NCI-H146 (cell line): ENCODE measurements at places on chromosomes 12 and 14.
A peak's percentile ranks its signal among the peaks of the same experiment; 100 is the strongest.

DNA sequence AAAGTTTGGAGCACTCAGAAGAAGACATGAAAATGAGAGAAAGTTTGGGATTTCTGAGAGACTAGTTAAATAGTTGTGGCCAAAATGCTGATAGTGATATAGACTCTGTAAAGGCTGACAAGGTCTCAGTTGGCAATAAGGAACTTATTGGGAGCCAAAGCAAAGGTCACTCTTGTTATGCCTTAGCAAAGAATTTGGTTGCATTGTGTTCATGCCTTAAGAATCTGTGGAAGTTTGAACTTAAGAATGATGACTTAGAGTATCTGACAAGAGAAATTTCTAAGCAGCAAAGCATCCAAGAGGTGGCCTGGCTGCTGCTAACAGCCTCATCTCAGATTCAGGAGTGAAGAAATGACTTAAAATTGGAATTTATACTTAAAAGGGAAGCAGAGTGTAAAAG lies 113.8 kb downstream of the PIK3C2G start:
- DNase-seq = no peak

DNA sequence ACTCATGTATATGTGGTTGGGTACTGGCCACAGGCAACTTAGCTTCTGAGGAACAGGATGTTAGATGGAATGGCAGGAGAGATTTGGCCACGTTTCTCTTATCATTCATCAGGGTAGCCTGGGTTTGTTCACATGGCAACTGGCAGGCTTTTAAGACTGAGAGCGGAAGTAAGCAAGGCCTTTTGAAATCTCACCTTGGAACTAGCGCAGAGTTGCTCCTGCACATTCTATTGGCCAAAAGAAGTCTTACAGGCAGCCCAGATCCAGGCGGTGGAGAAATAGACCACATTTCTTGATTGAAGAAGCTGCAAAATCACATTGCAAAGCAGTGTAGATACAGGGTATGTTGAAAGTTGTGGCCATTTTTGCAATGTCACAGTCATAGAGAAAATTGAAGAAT lies 3.7 kb downstream of the CLEC4A start:
- DNase-seq = no peak

DNA sequence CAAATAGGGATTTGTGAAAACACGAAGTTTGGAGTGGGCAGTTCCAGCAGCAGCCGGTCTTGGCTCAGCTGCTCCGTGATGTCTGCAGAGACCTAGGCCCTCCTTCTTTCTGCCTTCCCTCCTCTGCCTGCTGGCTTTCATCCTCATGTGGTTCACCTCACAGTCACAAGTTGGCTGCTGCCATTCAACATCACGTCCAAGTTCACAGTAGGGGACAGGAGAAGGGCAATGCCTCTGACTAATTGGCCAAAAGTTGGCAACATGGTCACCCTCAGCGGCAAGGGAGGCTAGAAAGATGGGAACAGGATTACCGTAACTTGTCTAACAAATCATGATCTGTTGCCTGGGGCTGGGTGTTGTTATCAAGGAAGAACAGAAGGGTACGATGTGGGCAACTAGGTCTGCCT lies 7.8 kb upstream of the CACNA2D4 start:
- no peak for DNase-seq

- no peak for DNase-seq
Observed at GRCh38 chr12:79826267-79827128, 108.4 kb downstream of the PPP1R12A start.

DNA sequence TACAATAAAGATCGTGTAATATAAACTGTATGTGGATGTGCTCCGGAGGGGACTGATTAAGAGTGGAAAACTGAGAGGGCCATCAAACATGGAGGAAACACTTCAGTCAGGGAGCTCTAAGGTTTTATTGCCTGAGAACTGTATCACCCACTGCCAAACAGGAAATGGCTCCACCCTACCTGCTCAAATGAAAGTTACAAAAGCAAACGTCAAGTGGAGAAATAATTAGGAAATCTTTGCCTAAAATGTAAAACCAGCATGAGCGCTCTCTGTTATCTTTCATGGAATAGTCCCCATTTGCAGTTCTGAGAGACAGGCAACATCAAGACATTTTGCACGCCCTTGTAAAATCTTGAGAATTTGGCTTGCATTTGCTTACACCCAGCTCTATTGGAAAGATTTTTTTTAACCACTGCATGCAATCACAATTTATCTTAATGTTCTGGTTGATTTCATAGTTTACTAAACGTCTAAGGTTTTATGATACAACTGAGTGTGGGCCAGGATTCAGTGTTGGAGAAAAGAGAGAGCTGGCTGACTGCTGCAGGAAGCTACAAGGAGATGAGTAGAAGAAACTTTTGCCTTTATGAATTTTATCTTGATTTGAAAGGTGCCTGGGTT lies 344.0 kb upstream of the PRICKLE1 start:
- no peak for DNase-seq

DNA sequence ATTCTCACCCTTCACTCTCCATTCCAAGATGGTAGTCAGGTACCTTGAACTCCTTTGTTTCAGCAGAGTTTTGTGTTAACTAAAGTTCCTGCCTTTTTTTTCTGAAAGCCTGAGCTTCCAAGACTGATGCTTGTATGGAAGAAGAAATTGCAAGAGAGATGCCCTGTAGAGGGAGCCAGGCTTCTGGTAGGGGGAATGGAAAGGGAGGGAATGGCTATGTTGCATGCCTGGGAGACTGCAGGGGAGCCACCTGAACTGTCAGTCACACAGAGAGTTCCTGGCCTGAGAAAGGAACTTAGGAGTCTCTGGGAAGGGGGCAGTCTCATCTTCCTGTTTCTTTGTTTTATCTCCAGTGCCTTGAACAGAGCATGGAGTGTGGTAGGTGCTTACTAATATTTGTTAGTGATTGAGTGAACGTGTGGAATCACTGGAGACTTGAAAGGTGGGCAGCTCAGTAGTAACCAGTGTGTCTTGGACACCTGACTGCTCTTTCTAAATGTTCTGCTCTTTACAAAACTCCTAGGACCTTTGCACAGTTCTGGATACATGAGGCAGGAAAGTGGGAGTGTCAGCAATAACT lies 132.2 kb downstream of the ANO4 start:
- peak; percentile 25 for DNase-seq

DNA sequence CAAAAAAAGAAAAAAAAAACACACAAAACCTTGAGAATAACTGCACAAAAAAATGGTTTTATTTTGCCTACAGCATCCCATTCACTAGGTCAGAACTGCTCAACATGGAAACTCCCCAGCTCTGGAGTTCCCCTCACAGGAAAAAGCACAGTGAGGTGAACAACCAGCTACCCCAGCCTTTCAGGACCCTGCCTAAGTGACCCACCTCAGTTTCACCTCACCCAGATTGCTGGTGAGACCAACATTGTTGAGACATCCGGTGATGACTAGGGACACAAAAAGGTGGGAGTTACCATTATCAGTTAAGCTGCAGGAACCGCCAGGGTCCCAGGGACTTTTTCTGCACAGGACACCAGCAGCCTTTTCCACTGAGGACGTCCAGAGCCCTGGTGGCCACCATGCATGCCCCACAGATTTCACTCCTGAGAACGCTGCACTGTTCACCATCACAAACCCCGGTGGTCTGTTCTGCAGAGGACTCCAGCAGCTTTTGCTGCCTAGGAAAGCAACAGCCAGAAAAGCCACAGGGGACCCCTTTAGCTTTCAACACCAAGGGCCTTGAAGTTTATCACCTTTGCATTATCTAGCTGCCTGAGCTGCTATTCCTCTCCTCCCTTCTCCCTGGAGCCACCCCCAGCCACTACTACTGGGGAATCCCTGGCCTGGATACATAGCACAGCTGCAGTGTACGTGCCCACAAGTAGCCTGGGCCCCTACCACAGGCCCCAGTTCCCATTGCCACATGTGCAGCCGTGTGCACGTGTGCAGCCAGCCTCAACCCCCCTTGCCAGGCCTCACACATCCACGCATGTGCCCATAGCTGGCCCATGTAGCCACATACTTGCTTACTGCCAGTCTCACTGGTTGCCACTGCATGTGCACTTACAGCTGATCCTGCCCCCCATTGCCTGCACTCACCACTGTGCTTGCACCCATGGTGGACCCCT lies 62.5 kb upstream of the FAR2 start:
- DNase-seq = no peak

DNA sequence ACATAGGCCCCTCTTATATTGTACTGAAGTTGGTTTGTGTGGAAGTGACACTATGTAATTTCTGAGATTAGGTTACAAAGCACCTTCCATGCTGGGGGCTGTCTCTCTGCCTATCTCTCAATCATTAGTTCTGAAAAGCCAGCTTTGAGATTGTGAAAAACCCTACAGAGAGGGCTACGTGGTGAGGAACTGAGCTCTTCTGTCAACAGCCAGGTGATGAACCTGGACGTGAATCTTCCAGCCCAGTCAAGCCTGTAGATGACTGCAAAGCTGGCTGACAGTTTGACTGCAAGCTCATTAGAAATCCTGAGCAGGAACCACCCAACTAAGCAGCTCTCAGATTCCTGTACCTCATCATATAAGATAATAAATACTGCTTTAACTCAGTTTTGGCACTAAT lies 36.3 kb upstream of the BBS10 start:
- no peak for DNase-seq

DNA sequence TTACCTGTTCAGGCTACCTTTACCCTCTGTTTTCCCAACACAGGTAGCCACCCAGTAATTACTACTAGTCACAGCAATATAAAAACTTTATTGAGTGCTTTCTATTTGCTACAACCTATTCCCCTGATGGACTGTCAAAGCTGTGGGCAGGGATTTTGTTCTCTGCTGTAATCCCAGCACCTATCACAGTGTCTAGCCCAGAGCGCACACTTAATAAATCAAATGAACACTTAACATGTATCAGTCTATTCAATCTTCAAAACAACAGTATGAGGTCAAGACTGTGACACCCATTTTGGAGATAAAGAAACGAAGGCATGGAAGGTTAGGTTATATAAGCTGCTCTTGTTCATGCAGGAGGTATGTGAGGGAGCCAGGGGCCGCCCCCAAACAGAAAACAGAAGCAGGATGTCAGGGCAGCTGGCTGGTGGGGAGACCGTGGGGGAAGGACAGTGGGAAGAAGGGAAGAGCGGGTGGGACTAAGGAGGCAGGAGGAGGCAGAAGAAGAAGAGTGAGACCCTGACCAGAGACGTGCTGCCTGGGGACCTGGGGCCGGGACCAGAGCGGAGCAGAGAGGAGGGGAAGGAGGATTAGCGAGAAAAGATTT lies 1.7 kb downstream of the TNFRSF1A start:
- no peak for DNase-seq

DNA sequence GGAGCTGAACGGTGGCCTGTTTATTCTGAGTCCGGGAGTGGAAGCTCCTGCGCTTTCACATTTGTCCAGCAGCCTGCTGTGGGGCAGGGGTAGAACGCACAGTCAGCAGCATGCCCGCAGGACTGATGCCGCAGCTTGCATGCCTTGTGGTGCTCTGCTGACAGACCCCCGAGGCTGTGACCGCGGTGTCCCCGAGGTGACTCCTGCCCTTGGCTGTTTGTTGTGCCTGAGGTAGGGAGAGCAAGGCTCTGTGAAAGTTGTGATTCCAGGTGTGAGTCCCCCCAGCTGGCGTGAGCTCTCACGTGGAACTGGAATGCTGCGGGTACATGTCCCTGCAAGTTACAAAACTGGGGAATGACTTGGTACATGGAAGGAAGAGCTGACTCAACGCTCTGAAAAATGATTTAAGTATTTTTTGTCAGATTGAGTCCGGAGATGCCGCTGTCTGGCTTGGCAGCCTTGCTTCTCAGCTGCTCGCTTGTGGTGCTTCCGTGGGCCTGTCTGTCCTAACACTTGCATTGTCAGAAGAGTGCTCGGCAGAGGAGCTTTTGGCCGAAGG lies 18.1 kb downstream of the MLXIP start:
- DNase-seq = no peak

DNA sequence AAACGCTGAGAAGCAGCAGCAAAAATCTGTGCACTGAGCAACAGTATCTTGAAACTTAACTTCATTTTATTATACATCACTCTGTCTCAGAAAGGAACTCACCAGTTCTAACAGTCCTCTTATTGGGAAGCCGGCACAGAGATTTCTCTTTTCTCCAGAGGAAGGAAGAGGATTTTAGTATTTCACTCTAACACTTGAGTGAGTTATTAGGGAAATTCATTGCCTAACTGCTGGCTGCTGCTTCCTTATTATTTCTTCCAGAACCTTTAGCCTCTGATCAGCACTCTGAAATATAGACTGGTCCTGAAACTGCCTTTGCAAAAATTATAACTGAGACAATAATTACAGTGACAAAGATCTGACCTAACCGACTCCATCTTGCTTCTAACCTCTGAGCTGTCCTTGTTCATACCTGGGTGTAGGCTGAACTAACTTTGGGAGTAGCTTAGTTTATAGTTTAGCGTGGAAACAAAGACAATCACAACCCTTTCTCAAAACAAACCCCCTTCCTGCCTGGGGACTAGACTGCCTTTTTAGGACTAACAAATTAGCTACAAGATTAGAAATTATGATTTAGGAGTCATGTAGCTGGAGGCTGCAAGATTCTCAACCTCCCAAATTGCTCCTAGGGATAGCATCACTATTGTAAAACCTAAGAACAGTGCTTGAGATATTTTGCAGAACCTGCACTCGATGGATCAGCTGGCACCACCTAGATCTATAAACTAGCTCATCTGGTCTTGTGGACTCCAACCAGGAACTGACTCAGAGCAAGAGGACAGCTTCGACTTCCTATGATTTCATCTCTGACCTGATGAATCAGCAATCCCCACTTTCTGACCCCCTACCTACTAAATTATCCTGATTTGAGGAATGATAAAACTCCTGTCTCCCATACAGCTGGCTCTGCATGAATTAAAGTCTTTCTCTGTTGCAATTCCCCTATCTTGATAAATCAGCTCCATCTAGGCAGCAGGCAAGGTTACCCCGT lies 117.5 kb downstream of the DYRK2 start:
- no peak for DNase-seq

DNA sequence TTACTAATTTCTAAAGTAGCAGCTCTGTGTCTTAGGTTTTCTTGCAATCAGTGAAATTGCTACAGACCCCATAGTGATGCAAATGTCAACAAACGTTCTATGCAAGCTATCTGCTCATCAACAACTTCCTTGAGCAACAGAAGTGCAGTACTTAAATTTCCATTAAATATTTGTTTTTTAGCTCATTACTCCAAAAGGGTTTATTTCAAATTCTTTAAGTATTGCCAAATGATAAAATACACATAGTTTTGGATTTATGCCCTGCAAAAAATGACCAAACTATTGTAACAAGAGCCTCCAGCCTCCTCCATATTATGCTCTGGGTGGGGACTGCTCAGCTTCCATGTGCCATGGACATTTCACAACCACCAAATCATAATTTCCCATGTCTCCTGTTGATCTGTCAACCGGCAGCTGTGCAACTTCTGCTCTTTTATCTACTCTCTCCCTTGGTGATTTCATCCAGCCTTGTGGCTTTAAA lies 4.4 kb downstream of the BDKRB1 start:
- DNase-seq = peak; percentile 17

- DNase-seq = no peak
Observed at GRCh38 chr12:96326628-96327227, 73.5 kb downstream of the CDK17 start.
